Omental fat pad (tissue), 4 donors: ENCODE measurements at places on chromosomes 4 and X. TPM values are rescaled to one million over a fixed set of nuclear protein-coding genes. Genes with fewer than 3 reads are reported as not detected.

GRCh38 chr4:10081218-10081606, 35.4 kb downstream of the WDR1 start:
- no peak for DNase-seq

GRCh38 chr4:123478859-123479345, 82.3 kb downstream of the SPRY1 start:
- DNase-seq, result no peak

- no peak for DNase-seq
These were observed 79.7 kb downstream of the GRIA3 start for GRCh38 chrX:123263747-123264146.

- no peak for DNase-seq
These were observed 325.8 kb upstream of the GALNT7 start for GRCh38 chr4:172842779-172843178.

MAGED4B gene
- total RNA-seq, result 8.4 TPM

CAPN6 gene
- 5.4 TPM for total RNA-seq

NKRF gene
- 10.9 TPM for total RNA-seq

ADGRL3 gene
- 5.4 TPM for total RNA-seq

FRMPD3 gene
- 0.09 TPM for total RNA-seq

UGT2B17 gene
- not detected for total RNA-seq

CYSLTR1 gene
- 4.4 TPM for total RNA-seq
